ENCODE measurements at places on chromosomes 11 and 22. TPM values are rescaled to one million over a fixed set of nuclear protein-coding genes. Genes with fewer than 3 reads are reported as not detected.

MFRP gene
- not detected for total RNA-seq

CABP7 gene
- total RNA-seq, result not detected

MUC15 gene
- total RNA-seq, result not detected

DNA sequence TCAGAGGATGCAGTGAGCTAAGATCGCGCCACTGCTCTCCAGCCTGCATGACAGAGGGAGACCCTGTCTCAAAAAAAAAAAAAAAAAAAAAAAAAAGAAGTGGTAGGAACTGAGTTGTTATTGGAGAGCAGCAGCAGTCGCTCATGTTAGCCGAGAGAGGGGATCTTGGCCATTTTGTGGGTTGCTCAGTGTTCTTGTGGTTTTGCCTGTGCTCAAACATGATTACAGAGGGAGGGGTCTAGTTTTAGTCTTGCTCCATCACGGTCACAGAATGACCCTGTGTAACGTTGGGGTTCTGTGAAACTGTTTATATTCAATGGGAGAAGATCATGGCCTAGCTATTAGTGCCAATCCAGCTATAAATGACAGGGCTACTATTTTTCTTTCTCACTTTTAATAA, 1.9 kb downstream of the DPAGT1 start:
- no peak for DNase-seq

GRCh38 chr11:105553025-105553424, 56.8 kb upstream of the GRIA4 start:
- no peak for DNase-seq

GRCh38 chr22:48354096-48354495, 1473.6 kb downstream of the BRD1 start:
- DNase-seq, result no peak

DNA sequence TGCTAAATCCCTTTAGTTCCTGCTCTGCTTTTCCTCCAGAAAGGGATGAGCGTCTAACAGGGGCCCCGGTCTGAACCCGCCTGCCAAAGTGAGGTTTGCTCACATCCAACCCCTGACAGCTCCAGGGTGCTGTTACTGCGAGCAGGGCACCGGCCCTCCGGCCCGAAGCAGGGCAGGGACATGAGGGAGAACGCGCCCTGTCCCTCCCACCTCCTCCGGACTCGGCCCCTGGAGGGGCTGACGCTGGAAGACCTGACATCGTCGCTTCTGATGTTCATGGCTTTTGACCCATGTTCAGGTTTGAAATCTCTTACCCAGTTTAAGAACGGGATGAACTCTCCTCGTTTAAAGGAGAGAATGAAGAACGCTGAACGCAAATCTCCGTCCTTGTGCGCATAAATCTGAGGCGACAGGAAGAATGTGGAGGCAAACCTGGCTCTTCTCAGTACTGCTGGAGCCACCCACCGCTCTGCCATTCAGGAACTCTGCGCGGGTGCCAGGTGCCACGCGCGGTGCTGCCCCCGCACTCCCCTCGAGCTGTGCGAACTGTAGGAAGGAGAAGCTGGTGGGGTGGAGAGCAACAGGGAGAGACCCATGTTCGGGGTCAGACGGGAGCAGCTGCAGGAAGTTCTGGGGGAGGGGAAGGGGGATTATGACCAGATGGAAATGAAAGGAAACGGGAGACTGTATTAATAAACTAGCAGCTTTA, 826 bp upstream of the EEF1G start:
- peak; percentile 60 for DNase-seq

GRCh38 chr11:114818382-114818781, 140.1 kb downstream of the NXPE2 start:
- no peak for DNase-seq

- DNase-seq, result no peak
These were observed 8.7 kb upstream of the TESMIN start for GRCh38 chr11:68759991-68760390.

GRCh38 chr11:46277313-46277621, 195 bp upstream of the CREB3L1 start:
- DNase-seq, result no peak

All from left ventricle myocardium superior (tissue), 1 donor.